ENCODE measurements at places on chromosomes 1 and 21.

GRCh38 chr1:222229672-222230312 is 318.1 kb downstream of the HHIPL2 start:
- DNase-seq: no peak

- DNase-seq: no peak
Observed at GRCh38 chr1:46539972-46540371, 11.5 kb downstream of the KNCN start.

GRCh38 chr1:166340709-166341108 is 173.9 kb upstream of the FAM78B start:
- no peak for DNase-seq

GRCh38 chr1:244397131-244397530 is 54.6 kb downstream of the ADSS2 start:
- no peak for DNase-seq

DNA sequence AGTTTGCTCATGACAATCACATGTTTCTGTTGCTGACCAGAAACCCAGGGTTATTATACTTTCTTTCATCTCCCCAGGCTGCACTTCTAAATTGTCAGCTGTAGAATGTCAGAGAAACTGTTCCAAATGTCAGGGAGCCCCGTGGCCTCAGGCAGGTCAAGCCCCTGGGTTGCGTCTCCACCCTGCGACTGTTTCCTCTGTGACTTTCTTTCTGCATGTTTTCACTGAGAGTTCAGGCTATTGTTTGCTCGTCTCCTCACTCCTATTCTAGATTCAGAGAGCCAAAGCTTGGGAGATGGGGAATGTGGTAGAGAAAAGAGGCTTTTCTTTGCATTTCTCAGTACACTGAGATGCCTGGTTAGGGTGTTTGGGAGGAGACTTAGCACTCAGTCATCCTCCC is 97.4 kb downstream of the CENPF start:
- no peak for DNase-seq

DNA sequence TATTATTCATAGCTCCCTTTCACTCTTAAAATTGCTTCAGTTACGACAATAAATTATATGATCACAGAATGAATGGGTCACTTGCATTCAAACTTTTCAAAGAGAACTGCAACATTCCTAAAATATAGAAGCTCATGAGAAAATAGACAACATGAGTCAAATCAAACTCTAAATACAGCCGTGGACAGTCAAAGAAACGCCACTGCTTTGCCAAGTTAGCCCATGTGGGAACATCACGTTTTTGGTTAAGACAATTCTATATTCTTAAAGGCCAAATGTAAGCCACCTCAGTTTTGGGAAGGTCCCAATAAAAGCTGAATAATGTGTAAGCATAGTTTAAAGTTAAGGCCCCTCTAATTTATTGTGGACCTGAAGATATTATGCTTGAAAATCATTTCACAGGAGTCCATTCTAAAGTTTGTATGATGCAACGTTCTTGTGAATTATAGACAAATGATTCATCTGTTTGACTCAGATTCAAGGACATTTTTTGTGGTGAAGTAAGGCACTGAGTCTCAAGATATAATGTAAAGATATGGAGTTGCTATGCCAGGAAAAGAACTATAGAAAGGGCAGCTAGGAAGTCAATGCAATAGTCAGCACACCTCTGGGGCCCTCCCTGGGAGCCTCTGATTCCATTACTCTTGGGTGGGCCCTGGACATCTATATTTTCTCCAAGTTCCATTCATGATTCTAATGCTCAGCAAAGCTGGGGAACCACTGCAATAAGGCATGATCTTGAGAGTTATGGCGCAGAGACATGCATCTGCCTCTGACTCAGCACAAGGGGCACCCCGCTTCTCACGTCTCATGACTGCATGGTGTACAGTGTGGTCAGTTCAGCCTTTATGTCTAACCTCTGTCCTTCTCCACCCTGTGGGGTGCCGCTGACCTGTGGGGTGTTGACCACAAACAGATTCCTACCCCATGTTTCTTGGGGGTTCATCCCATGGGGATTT is 33.9 kb downstream of the ETS2 start:
- no peak for DNase-seq

DNA sequence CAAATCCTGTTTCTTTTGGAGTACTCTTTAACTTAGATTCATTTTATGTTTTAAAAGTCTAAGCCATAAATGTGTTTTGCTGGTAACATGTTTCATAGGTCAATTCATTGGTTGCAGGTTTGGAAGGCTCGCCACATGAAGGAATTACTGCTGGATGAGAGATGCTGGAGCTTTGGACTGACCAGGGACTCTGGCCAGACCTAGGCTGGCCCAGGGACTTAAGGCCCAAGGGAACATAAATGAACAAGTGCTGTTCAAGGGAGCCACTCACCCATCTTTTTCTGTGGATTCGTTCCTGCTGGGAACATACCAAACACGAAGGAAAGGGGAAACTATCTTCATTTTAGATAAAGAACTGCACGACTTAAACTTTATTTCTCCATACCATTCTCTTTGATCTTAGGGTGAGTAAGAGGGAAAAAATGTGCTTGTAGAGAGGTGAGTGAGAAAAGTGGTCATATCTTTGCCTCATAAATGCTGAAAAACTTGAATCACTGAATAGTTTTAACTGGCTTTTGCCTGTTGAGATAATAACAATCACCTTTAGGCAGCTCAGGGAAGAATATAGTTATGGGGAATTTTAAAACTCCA is 15.3 kb upstream of the SHCBP1L start:
- DNase-seq: no peak

DNA sequence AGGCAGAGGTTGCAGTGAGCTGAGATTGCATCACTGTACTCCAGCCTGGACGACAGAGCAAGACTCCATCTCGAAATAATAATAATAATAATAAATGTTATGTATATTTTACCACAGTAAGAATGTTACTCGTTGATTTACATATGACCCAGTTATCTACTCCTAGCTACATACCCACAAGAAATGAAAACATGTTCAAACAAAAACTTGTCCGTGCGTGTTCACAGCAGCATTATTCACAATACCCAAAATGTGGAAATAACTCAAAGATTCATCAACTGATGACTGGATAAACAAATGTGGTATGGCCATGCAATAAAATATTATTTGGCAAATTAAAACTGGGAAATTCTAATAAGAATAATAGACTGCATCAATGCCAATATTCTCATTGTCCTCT is 31.7 kb upstream of the ENSA start:
- DNase-seq: no peak

DNA sequence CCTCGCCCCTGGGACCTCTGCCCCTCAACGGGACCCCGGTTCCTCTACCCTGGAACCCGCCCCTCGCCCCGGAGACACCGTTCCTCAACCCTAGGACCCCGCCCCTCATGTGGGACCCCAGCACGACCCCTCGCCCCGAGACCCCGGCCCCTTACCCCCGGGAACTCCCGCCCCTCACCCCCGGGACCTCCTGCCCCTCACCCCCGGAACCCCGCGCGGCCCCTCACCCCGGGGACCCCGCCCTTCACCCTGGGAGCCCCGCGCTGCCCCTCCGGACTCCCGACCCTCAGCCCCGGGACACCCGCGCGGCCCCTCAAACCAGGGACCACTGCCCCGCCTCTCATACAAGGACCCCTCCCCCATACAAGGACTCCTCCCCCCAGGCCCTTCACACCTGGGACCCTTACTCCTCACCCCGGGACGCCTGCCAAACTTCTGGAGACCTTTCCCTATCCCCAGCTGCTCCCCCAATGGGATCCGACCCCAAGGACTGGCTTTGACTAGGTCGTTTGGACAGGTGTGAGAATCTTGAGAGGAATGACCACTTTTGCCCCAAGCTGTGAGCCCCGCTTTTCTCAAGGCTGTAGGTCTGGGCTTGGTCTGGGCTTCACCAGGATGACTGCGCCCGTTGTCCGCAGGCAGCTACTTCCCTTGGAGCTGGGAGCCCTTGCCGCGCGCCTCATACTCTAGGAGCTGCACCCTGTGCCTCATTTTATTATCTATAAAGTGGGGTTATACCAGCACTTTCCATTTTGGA is 843 bp downstream of the DIP2A start:
- DNase-seq: no peak

GRCh38 chr1:63630666-63631065 is 37.5 kb downstream of the PGM1 start:
- DNase-seq: no peak

- peak; percentile 64 for DNase-seq
Observed at GRCh38 chr1:7117399-7118281, 332.4 kb downstream of the CAMTA1 start.

DNA sequence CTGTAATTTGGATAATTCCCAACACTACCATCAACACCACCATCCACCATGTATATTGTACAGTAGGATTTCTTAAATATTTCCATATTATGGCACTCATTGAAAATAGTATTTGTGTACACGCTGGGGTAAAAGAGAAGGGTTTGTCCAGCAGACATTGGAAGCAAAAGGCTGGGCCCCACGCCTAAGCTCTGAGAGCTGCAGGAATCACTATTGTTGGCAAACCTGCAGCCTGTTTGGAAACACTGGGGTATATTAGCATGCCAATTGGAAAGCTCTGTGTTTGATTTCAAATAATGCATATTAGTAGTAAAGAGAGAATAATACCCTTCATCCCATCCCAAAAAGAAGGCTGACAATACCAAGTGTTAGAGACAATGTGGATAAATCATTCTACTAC is 81.5 kb upstream of the DPYD start:
- no peak for DNase-seq

GRCh38 chr1:154446789-154447188 is 41.6 kb downstream of the IL6R start:
- DNase-seq: no peak

DNA sequence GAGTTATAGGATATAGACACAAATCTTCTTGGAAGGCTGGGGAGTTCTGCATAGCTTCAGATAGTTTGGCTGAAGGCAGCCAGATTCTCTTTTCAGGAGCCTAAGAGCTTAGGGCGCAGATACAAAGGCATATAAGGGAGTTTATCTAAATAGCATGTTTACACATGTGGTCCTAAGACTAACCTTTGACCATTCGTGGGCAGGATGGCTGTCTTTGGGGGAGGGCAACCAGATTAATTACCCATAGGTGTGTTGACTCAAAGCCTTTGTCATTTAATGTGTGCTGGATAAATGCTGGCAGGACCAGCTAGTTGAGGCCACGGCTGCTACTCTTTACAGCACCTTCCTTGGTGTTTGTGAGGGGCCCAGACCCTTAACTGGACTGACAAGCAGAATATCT is 71.8 kb downstream of the IER5 start:
- no peak for DNase-seq

DNA sequence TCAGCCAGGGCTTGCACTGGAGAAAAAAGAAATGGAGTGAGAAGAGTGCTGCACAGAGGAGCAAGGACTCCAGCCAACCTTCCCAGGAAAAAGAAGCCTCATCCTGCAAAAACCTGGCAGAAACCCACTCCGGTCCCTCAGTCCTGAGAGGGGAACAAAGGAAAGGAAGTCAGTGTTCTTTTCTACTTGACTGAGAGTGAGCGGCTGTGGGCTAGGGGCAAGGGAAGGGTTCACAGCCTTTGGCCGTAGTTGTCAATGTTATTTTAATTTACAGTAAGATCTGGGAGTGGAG is 8.9 kb upstream of the GOLT1A start:
- no peak for DNase-seq

- DNase-seq: no peak
Observed at GRCh38 chr1:186775881-186776560, 52.7 kb upstream of the PLA2G4A start.

DNA sequence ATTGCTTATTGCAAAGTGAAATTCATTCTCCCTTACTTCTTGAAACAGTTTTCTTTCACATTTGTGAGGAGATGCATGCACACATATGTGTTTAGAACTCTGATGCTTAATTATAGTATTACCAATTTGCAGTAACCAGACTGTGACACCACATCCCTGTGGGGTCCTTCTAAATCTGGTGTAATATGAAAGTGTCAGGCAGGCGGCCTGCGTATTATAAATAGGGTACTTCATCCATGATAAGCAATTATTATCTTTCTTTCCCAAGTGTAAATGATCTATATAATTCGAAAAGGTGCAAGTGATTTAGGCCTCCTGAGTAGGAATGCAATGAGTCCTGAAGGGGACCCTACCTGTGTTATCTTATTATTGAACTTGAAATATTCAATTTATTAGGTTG is 876 bp downstream of the EFCAB7 start:
- no peak for DNase-seq

- no peak for DNase-seq
Observed at GRCh38 chr1:211935448-211935970, 99.8 kb downstream of the INTS7 start.

- DNase-seq: no peak
Observed at GRCh38 chr1:119784191-119784781, 15.6 kb upstream of the HMGCS2 start.

DNA sequence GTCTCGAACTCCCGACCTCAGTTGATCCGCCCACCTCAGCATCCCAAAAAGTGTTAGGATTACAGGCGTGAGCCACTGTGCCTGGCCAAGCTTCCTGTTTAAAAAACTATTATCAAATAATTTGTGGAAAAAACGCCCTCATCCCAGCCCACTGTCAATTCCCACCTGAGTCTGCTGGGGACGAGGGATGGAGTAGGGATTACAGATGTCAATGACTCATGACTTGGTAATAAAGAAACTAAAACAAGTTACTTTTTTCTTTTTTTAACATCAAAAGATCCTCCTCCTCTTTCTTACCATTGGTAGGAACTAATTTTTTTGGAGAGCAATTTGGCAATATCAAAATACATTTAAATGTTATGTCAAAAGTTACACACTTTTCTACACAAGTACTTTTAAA is 9.7 kb downstream of the CNN3 start:
- DNase-seq: no peak

DNA sequence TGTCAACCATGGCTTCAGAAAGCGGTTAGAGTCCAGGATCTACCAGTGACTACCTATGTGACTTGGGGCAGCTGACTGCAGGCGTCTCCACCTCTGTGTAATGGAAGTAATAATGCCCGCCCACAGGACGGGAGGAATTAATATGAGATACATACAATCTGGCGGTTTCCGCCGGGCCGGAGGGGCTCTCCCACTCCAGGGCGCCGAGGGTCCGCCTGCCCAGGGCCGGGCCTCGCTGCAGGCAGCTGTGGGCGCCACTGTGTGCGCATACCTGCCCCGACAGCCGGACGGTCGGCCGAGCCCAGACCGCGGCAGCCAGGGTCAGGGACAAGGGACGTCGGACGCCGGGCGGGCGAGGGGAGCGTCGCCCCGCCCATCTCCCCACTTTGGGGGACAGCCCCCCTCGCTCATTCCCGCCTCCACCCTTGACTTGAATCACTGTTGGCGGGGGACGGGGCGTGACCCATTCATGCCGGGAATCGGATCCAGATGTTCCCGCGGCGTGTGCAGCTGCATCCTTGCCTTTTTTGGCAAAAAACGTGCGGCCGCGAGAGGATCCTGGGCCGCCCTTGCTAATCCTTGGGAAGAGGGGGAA is 6.0 kb upstream of the SF3A3 start:
- DNase-seq: no peak

DNA sequence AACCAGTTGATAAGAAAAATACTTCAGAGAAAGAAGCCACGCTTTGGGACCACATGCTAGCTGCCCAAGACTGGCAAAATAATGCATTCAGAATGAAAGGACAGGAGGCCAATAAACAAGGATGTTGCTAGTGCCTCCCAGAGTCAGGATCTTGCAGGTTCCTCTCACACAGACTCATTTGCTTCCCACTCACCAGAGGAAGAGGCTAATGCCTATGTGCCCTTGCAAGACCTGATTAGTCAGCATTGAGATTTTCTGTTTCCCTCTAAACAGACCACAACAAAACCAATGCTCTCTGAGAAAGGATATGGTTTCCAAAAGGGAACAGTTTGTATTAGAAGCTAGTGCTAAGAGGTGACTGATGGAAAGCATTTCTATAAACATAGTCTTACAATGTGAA is 85.7 kb downstream of the NRDC start:
- no peak for DNase-seq
